ENCODE measurements at places on chromosomes 4 and X.

DNA sequence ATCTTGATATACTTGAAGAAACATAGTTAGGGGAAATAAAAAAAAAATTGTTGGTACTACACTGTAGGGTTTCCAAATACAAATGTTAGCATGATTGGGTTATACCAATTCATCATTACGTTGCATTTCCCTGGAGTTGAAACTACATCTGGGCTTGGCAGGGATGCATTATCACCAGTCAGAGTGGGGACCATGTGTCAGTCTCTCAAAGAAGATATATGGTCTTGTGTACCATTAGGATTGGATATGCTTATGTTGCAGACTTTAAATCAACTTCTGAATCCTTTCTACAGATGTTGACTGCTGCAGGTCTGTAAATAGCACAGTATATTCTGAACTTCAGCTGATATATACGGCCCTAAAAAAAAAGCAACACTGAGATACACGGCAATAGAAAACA, 188.5 kb downstream of the SLIT2 start:
- DNase-seq: no peak

- no peak for DNase-seq
Measured at GRCh38 chr4:121794505-121795188, 6.5 kb upstream of the EXOSC9 start.

GRCh38 chr4:164467493-164467892, 286.4 kb upstream of the SMIM31 start:
- no peak for DNase-seq

DNA sequence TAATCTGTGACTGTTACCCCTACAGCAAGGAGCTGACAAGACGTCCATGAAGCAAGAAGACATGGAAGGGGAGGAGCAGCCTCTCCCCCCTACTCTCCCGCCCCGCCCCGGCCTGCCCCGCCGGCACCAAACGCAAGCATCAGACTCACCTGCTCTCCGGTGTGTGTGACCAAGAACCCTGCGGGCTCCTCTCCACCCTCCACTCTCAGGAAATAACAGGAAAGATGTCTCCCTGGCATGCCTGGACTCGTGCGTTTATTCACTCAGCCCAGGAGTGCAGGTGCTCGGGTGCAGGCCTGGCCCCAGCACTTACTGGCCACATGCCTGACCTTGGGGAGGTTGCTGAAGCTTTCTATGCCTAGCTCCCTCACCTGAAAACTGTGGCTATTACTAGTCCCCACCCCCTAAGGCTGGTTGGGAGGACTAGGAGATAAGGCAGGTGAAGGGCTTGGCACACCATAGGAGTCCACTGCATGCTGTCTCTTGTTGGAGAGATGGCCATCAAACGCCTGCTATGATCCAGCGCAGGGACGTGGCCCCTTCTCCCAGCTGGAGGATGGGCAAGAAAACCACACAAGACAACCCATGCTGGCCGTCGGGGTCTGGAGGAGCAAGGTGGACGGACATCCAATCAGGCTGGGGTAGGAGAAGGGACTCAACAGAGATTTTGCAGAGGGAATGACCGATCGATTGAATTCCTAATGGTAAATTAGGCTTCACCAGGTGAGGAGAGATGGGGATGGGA, 34.9 kb upstream of the CLDN24 start:
- DNase-seq: no peak

GRCh38 chr4:66769441-66769840, 775.9 kb downstream of the CENPC start:
- no peak for DNase-seq

- no peak for DNase-seq
Measured at GRCh38 chr4:110245577-110245976, 47.2 kb upstream of the ELOVL6 start.

DNA sequence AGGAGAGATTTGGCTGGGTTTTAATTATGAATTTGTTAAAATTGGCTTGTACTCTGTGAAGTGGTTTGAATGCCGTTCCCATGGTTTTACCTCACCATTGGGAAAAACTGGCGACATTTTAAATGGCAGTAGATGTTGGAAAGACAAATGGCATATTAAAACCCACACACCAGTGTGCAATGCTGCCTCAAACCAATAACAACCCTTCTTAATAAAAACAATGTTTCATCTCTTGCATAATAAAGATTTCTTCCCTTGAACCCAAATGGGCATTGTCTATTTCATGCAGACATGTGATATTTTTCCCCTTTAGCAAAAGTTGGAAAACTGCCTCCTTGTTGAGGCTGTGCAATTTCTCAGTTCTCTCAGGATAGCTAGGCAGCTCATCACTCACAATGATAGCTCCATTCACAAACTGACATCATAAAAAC, 33.7 kb downstream of the GABRB1 start:
- DNase-seq: no peak

DNA sequence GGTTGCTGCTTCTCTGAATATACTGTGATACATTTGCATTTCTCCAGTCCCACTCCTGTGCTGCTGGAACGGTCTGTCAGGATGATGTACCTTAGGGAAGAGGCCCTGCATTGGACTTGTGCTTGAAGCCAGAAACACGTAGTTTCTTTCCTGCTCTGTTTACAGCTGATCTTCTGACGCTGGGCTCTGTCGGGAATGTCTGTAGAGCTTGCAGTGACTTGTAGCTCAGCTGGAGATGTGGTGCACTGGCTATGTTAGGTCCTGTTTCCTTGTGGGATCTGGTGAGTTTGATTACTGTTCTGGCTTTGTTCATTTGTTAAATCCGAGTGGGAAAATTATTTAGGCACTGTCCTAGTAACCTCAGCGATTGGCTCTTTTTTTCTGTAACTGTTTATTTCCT, 137.2 kb upstream of the WDR1 start:
- no peak for DNase-seq

GRCh38 chr4:41256131-41256739, 493 bp upstream of the UCHL1 start:
- DNase-seq: no peak

DNA sequence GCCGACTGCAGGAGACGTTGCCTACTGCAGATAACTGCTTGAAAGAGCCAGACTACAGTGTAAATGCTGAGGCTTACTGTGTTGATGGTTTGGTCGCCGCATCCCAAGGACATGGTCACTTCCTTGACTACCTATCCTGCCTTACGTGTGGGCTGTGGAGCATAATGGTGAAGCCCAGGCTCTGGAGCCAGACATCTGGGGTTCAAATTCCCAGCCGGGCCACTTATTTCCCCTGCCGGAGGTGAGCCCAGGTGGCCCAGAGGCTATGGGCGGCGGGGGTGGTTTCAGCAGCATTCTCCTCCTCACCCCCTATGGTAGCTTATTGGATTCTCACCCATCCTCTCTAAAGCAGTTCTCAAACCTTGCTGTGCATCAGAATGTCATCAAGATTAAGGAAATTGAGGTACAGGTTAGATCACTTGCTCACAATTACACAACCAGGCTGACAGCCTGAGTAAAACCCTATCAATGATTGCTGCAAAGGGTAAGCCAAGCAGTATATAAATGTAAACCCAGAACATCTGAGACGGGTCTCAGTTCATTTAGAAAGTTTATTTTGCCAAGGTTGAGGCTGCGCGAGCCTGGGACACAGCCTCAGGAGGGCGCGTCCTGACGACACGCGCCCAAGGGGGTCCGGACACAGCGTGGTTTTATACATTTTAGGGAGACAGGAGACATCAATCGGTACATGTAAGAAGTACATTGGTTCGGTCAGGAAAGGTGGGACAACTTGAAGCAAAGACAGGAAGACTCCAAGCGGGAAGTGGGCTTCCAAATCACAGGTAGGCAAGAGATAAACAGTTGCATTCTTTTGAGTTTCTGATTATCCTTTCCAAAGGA, 48.5 kb downstream of the EVC start:
- no peak for DNase-seq

DNA sequence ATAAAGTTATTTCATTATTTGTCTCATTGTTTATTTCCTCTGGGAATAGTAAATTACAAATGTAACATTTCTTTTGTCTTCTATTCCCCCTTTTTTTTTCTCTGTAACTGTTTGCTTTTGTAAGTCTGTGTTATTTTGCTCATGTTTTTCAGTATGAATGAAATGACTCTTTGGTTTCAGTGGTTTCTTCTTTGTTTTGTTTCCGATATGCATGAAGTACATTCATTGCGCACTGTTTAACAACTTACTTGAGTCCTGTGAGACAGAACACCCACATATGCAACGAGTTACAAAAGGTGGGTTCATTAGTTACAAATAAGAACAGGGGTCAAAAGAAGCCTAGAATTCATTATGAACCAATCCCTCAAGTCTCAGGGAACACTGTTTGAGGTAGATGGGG, 175.0 kb upstream of the UGT8 start:
- no peak for DNase-seq

DNA sequence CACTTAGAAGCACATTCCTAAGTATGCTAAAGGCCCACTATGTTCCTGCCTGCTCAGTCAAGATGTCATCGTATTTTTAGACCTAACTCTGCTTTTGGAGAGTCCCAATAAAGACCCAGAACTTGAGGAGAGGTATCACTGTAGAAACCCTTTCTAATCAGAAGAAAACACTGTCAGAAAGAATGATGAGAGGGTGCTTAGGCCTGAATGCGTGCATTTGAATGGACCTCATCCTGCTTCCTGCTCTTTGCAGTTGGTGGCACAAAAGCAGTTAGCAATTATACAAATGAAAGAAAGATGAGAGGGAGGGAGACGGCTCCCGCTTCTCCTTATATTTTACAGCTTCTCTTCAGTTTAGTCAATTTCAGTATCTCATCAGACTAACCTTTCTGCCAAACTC, 987.2 kb downstream of the CCSER1 start:
- DNase-seq: no peak

DNA sequence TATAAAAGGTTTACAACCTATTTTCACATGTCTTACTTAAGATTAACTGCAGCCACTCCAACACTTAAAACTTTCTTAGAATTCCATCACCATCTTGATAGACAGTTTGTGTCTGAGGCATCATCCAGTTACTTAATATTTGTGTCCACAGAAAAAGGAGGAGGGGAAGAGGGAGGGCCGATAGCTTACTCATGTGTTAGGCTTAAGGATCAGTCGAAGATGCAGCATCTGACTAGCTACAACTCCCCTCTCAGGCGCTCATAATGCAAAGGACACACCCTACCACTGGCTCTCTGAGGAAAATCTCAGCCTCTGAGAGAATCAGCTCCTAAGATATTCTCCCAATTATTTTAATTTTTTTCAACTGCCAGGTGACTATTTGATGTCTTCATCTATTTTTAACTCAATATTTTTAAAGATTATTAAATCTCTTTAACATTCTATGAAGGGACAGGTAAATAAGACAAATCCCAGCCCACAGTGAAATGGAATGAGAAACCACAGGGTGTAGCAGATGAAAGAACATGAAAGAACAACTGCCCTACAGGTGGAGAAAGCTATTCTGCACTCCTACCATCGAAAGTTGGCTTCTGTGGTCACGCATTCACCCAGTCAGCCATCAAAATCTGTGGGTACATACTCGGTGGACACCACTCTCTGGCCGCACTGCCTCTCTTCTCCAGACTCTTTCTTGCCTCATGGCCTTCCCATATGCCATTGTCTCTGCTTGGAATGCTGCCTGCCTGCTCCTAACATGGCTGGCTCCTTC, 48.0 kb downstream of the ARAP2 start:
- DNase-seq: no peak

- peak; percentile 8 for DNase-seq
Measured at GRCh38 chr4:18689308-18690115, 668.0 kb upstream of the LCORL start.

- no peak for DNase-seq
Measured at GRCh38 chrX:19740744-19741143, 146.7 kb downstream of the SH3KBP1 start.

DNA sequence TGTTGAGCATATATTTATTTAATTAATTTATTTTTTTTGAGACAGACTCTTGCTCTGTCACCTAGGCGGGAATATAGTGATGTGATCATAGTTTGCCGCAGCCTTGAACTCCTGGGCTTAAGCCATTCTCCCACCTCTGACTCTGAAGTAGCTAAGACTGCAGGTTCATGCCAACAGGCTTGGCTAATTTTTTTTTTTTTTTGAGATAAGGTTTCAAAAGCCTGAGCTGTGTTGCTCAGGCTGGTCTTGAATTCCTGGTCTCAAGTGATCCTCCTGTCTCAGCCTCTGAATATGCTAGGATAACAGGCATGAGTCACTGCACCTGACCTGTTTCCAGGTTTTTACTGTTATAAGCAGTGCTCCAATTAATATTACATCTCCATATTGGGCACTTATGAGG, 4.8 kb downstream of the ADD1 start:
- DNase-seq: no peak

- no peak for DNase-seq
Measured at GRCh38 chr4:112206431-112206830, 25.2 kb upstream of the AP1AR start.

GRCh38 chrX:13522811-13523210, 46.6 kb upstream of the EGFL6 start:
- no peak for DNase-seq

DNA sequence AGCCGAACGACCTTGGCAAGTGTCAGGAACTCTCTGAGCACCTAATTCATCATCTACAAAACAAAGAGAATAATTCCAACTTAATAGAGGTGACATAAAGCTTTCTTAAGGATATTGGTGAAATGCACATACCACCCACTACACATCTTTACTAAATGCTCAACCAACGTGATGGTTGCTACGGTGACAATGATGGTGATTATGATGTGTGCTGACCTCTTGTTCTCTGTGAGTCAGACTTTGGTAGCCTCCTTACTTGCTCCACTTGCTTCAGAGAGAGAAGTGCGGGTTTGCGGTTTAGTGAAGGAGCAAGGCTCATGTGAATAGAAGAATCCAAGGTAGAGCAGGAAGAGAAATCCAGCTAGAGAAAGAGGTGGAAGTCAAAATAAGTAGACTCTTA, 52.8 kb upstream of the CLNK start:
- DNase-seq: no peak

- no peak for DNase-seq
Measured at GRCh38 chrX:133864236-133864635, 121.2 kb downstream of the GPC3 start.

DNA sequence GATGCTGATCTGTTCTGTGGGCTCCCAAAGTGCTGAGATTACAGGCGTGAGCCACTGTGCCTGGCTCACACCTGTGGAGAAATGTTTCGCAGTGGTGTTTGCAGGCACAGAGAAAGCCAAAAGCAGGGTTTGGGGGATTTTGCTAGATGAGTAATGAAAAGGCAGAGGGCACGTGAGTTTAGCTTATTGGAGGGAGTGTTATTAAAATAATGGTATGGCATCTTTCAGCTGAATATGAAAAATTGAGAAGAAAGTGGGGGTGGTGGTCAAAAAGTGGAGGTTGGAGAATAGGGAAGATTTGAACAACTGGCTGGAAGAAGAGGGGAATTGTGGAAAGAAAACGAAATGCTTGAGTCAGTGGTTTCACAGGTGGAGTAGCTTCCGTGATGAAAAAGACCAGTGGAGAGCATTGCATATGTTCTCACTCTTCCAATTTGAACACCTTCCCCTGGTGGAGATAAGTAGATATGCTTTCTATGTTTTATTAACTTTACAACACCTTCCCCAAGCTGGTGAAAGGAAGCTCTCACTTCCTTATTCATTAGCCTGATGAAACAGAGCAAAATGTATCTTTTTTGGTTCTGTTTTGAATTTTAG, 1.1 kb upstream of the CHST7 start:
- no peak for DNase-seq
